ENCODE measurements at places on chromosomes 4 and X. TPM values are rescaled to one million over a fixed set of nuclear protein-coding genes. Genes with fewer than 3 reads are reported as not detected.

The VCX3B gene
- total RNA-seq = not detected

The TASL gene
- total RNA-seq = not detected

The HGFAC gene
- 0.13 TPM for total RNA-seq

The HOPX gene
- 19.6 TPM for total RNA-seq

The AFAP1 gene
- total RNA-seq = 93.2 TPM

The SMIM43 gene
- total RNA-seq = not detected

The SPARCL1 gene
- not detected for total RNA-seq

The UGT2B11 gene
- total RNA-seq = not detected

The MXRA5 gene
- total RNA-seq = under 0.01 TPM

The GUCY1B1 gene
- total RNA-seq = 0.66 TPM

The C4orf51 gene
- total RNA-seq = not detected

The ATOH1 gene
- total RNA-seq = not detected
